NCI-H187 treated with DMSO at 0.1 percent for 48 hours (cell line): ENCODE measurements at places on chromosomes 5 and 9.

GRCh38 chr5:67451640-67452279, 255.2 kb upstream of the CD180 start:
- DNase-seq, result no peak

DNA sequence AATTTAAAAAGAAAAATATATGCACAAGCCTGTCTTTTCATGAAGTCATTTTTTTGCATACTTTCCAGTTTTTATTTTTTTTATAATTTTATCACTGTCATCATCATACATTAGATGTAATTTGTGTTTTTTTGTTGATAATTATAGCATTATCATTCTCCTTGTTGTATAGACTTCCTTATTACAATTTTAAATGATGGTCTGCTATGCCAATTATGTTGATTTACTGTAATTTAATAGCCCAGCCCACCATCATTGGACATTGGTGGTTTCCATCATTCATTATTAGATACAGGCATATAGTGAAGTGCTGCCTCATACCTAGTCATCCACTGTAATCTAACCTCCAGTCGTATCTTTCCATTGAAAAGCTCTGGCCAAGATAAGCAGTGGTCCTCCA, 3.8 kb upstream of the TJP2 start:
- DNase-seq, result no peak

- no peak for DNase-seq
These were observed 32.2 kb downstream of the INVS start for GRCh38 chr9:100131216-100131615.

DNA sequence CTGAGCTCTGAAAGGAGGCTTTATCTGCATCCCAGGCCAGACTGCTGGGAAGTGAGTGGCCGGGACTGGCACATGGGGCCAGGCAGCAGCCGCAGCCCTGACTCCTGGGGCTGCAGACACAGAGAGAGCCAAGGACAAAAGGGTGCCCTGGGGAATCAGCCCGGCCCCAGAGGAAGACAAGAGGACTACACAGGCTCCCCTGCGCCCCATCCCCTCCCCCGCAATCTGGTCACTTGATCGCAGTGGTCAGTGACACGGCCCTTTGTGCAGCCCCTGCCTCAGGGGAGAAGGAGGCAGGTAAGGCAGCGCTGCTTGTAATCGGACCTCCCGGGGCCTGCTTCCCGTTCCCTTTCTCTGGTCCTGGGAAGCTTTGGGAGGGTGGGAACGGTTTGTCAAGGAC, 55.5 kb upstream of the FUBP3 start:
- DNase-seq, result no peak

DNA sequence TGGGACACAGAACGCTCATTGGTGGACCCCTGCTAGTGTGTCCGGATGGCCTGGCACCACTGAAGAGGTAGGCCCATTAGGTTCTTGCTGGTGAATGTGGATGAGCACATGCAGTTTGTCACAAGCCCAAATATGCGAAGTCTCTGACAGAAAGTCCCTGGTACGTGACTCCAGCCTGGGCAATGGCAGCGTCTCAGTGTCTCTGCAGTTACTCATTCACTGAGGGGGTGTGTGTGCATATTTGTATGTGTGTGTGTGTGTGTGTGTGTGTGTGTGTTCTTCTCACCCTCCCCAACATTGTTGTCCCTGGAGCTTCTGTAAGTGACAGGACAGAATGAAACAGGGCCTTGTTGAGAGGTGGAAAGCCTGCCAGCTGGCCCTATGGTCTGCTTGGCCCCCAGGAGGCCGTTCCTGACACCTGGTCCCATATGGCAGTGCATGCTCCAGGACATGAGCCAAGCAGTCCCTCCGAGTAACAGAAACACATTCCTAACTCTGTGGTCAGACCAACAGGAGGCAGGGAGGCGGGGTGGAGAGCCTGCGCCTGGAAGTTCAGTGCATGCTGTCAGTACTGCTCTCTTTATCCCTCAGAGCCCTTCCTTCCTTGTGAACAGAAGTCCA, 169.9 kb downstream of the SLC28A3 start:
- no peak for DNase-seq
